ENCODE measurements at places on chromosomes 16 and 17.
A peak's percentile ranks its signal among the peaks of the same experiment; 100 is the strongest.

- DNase-seq: no peak
Observed at GRCh38 chr17:73861543-73861942, 217.3 kb upstream of the SDK2 start.

GRCh38 chr16:16014329-16015224 is 65.2 kb downstream of the ABCC1 start:
- no peak for DNase-seq

GRCh38 chr17:43820759-43821158 is 12.2 kb downstream of the MPP3 start:
- DNase-seq: no peak

- DNase-seq: no peak
Observed at GRCh38 chr16:5225931-5226655, 128.5 kb upstream of the EEF2KMT start.

GRCh38 chr16:54425681-54426552 is 139.3 kb upstream of the IRX3 start:
- no peak for DNase-seq

GRCh38 chr16:48555155-48555554 is 54.8 kb downstream of the N4BP1 start:
- DNase-seq: no peak

- no peak for DNase-seq
Observed at GRCh38 chr16:65196420-65197075, 74.7 kb upstream of the CDH11 start.

DNA sequence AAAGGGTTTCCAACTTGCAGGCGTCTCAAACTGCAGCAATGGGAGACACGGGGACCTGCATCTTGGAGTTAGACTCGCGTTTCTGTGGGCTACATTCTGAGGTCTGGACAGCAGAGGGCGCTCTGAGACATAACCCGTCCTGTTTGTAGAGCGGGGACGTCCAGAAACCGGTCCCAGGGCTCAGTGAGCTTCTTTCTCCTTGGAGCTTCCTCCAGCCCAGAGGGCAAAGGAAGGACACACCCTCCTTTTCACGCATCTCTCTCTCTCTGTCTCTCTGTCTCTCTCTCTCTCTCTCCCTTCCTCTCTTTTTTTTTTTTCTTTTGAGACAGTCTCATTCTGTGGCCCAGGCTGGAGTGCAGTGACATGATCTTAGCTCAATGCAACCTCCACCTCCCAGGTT is 19.8 kb downstream of the COX4I1 start:
- peak; percentile 68 for DNase-seq

DNA sequence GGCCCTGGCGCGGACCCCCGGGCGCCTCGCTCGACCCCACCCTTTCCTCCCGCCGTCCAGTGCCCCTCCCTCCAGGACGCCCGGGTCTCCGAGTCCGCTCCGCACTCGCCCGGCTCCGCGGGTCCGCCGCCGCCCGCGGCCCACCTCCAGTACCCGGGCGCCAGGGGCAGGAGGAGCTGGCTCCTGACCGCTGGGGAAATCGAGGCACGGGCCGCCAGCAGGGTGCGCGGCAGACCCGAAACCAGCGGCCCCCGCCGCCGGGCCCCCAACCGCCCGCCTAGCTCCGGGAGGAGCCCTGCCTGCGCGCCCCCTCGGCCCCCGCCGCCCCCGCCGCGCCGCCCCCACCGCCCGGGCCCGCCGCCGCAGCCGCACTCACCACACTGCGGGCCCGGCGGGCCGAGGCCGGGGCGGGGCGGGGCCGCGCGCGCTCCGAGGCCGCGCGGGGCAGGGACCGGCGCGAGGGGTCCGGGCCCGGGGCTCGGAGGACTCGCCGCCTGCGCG is 333 bp downstream of the MAFG start:
- no peak for DNase-seq

DNA sequence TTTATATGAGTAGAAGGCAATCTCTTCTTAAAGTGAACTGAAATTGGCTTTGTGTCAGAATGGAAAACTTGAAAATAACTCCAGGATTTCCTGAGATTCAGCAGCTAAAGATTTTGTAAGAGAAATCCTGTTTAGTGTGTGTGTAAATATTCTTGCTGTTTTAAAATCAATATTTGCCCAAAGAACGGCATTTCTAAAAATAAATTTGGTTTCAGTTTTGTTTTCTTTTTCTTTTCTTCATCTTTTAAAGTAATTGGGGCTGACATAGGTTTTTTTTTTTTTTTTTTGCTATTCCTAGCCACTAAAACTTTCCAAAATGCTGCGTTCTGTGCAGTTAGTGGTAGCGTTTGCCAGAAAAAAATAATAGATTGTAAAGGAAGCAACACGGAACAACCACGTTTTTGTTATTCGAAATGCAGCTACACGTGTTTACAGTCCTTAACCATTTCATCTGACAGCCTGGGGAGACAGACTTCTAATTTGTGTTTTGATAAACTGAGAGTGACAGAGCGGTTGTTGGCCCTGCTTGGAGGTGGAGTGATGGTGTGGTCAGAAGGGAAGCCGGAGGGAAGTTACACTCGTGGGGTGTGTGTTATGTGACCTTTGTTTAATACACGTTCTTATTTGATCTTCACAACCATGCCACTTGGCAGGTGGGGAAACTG is 21.6 kb upstream of the SMPD3 start:
- DNase-seq: no peak

DNA sequence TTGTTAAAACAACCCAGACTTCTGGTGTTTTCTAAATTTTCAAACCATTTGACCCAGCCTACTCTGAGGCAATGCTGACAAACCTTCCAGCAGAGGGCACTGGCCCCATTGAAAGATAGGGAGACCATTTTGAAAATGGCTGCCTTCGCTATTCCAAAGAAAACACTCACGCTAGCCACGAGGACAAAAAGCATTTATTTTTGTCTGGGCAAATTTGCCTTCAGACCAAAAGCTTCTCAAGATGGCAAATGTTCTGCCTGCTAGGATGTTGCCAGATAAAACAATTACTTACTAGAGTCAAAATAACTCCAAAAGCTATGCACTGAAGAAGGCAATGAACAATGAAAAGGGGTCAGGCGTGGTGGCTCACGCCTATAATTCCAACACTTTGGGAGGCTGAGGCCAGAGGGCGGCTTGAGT is 296.7 kb upstream of the IRX5 start:
- DNase-seq: no peak

GRCh38 chr17:82802075-82802780 is 37.6 kb downstream of the ZNF750 start:
- DNase-seq: no peak

- no peak for DNase-seq
Observed at GRCh38 chr17:51833620-51834019, 324.9 kb downstream of the CA10 start.

- DNase-seq: no peak
Observed at GRCh38 chr17:62189377-62189776, 124.3 kb upstream of the MED13 start.

- no peak for DNase-seq
Observed at GRCh38 chr17:79952901-79953300, 82.8 kb downstream of the TBC1D16 start.

GRCh38 chr17:56994009-56994792 is 16.3 kb downstream of the SCPEP1 start:
- DNase-seq: no peak

DNA sequence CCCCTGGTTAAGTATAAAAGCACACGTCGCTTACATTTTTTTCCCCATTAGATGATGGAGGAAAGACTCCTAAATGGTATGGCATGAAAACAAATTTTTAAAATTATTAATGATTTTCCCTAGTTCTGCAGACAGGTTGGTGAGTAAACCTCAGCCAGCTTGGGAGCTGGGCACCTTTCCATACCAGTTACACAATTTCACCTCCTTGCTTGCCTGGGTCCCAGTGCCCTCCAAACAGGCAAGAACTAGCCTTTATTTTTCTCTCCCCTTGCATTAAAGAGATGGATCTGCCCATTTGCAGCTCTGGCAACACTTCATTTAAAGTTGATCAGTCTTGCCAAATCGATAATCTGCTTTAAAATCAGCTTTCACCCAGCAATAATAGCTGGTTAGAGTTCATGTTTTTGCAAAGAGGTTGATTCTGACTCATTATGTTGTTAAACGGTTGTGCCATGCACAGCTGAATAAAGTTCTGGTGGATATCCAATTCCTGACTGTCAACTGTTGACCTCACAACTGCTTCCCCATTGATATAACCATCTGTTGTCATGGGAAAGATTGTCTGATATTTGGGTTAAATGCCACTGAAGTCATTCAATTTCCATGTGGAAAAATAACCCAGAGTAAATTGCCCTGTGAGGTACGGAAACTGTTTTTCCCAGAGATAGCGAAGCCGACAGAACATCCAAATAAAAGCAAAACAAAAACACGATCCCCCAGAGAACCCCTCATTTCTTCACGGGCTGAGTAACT is 1.3 kb downstream of the C17orf58 start:
- DNase-seq: no peak

- DNase-seq: peak; percentile 59
Observed at GRCh38 chr16:87850009-87851006, 19.0 kb downstream of the SLC7A5 start.

DNA sequence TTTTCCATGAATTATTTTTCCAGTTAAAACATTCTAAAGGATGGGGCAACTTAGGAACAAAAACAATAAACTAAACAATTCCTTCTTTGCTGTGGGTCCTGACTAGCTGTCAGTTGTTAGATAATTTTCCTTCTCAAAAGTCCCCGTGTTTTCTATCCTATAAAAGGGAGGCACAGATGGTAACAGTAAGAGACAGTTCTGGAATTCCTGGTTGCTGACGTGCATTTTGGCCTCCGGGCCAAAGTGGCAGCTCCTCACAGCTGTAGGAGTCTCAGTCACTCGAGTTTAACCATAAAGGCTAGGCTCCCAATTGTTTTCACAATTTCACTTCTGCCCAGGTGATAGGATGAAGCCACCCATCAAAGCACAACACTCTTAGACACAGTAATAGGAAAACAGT is 77.0 kb upstream of the ZNF423 start:
- DNase-seq: no peak

DNA sequence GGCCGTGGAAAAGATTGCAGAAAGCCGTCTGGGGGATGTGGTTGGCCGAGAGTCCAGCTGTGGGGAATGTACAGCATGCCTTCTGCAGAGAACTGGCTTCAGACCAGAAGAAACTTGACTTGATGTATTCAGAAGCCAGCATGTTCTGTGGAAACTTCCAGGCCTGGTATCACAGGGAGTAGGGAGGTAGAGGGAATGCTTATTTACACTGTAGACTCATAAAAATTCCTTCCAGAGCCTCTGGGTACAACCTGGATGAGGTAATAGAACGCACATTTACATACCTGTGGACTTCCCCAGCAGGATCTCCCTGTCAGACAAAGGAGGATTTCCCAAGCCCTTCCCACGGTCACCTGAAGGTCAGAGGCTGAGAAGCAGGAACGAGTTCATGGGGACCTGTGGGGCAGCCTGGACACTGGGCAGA is 11.8 kb upstream of the GAS7 start:
- no peak for DNase-seq

DNA sequence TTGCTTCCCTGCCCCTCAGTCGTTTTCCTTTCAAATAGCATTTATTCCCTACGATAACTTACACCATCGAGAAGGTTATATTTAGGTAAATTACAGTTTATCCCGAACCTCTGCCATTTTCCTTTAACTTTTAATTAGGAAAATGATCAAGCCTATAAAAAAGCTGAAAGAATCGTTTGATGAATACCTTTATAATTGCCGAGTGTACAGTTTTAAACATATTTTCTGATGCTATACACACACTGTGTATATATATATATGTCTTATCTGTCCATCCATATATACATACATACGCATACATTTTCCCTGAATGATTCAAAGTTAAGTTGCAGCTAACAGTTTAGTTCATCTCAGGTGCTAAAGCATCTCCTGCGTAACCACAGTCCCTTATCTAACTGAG is 56.6 kb upstream of the CRISPLD2 start:
- DNase-seq: no peak

DNA sequence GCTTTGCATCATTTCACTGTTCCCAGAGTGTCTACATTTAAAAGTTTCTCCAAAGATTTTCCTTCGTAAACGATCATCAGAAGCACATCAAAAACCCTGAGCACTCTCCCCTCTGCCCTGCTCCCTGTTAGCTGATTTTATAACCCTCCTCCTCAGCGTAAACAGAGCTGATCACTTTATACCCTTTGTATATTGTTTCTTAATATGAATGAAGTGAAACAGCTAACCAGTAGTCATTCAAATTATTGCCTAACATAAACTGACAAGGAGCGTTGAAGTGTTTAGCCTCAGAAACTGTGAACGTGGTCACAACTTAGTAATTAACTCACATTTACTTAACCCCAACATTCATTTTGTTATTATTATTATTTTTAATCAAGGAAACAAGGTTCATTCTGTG is 160.0 kb upstream of the FOXF1 start:
- no peak for DNase-seq

DNA sequence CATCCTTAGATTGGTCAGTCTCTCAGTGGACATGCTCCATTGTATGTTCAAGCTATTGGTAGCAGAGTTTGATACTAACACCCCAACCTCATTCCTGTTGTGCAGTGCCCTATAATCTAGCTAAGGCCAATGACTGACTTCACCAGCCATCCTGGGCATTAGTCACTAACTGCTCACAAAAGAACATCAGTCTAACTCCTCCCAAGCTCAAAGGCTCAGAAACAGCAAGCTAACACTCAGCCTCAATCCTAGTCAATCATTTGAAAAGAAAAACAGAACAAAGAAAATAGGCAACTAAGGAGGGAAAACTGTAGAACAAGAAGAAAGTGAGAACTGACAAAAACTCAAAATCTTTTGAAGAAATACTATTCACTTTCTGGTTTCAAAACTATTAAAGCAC is 199.1 kb upstream of the C17orf78 start:
- DNase-seq: no peak

DNA sequence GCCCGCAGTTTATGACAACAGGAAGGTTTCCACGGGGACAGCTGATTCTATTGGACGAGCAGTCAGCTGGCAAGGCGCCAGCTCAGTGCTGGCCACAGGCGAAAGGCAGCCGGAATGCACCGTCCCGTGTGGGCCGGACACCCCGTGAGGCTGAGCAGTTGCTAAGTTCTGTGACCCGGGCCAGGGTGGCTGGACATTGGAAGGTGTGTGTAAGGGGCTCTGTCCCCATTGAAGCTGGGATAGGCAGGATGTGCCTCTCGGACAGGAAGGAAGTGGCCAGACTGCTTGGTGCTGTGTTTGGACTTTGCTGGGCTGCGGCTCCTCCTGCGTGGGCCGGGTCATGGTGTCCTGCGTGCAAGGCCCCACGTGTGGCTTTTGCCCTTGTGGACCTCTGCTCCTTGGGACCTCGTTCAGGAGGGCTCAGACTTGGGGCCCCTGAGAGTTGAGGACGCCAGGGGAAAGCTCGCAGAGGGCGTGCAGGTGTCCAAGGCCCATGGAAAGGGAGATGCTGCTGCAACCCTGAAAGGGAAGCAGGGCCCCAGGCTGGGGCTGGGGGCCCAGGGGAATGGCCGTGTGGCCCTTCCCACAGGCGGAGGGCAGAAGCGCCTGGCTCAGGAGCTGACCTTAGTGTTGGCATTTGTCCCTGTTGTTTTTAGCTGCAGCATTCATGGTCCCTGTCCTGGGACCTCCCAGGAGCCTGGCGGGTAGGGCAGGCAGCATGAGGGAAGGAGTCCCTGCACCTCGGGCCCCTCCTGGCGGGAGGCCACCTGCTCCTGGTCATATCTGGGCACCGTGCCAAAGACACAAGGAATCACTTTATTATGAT is 10.0 kb downstream of the BAIAP2 start:
- no peak for DNase-seq

- no peak for DNase-seq
Observed at GRCh38 chr17:43402078-43402477, 3.3 kb downstream of the ARL4D start.
